Fibroblast of skin of left biceps (primary cell): ENCODE measurements at places on chromosomes 5 and 9.

DNA sequence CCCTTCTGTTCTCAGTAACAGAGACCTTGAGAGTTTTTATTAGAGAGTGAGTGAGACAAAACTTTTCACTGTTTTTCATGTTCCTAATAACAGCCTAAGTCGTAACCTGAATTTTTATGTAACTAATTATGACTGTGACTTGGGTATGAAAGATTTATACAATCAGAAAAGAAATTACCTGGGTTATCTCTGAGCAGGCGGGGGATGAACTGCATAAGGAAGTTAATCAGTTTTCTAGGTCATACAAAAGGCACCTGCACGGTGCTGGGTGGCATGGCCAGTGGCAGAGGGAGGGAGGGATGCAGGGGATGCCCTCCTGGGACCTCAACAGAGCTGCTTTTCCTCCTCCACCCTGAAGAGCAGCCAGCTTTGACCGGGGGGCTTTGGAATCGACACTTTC is 219.8 kb downstream of the HSPA4 start:
- DNase-seq = no peak

DNA sequence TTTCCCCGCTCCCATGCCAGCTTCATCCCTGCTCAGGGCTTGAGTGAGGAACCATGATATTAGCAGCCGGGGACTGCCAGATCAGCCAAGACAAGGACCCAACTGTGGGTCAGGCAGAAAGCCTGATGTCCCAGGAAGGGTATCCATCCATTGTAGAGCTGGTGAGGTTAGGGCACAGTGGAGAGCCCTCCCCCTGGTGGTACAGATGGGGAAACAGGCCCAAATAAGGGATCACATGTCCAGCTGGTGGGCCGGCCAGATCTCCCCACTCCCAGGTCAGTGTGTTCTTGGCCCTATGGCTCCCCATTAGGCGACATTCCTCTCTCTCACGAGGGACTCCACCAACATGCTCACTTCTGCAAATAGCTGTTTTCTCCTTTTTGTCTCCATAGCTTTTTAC is 9.0 kb downstream of the CDX1 start:
- no peak for DNase-seq

- no peak for DNase-seq
These were observed 273.5 kb downstream of the TMEM38B start for GRCh38 chr9:105967797-105968196.

- DNase-seq = no peak
These were observed 421.6 kb upstream of the SGCD start for GRCh38 chr5:155905364-155905763.

DNA sequence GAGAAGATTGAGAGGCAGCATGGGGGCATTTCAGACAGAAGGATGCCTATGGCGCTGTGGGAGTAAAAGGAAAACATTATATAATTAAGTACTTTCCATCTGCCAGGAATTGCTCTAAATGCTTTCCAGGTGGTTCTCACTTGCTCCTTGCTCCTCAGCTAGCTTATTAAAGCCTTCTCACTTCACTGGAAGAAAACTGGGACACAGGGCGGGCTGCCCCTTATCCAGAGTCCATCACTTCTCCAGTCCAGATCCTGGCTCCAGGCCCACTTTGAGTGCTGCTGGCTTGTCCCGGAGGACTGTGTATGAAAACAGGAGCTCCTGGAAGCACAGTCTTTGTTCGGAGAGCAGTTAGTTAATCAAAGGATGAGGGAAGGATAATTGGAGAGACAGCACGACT is 409.9 kb upstream of the ADAMTS16 start:
- DNase-seq = no peak

- no peak for DNase-seq
These were observed 203.4 kb downstream of the CACNA1B start for GRCh38 chr9:138080979-138081378.

GRCh38 chr9:33988219-33988890 is 60.3 kb downstream of the UBAP2 start:
- DNase-seq = no peak

GRCh38 chr9:87683751-87684626 is 41.9 kb upstream of the CTSL start:
- no peak for DNase-seq

- no peak for DNase-seq
These were observed 214.6 kb downstream of the SGCD start for GRCh38 chr5:156541582-156541981.

DNA sequence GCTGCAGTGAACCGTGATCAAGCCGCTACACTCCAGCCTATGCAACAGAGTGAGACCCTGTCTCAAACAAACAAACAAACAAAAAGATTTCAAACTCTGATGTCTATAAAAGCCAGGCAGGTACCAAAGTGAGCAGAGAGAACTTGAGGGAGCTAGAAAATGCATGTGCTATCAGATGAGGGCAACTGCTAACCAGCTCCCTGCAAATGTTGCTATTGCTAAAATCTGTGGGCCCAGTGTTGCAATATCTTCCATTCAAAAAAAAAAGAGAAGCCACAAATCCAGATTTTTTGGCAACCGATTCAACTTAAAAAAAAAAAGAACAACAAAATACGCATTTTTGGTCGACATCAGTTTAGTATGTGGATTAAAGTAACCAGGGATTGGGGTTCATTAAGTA is 5.5 kb downstream of the UBE2D2 start:
- DNase-seq = no peak
